Smooth muscle cell of the brain vasculature (primary cell): ENCODE measurements at places on chromosomes 1 and 21.

GRCh38 chr21:39029086-39029755 is 154.0 kb downstream of the PSMG1 start:
- no peak for DNase-seq

DNA sequence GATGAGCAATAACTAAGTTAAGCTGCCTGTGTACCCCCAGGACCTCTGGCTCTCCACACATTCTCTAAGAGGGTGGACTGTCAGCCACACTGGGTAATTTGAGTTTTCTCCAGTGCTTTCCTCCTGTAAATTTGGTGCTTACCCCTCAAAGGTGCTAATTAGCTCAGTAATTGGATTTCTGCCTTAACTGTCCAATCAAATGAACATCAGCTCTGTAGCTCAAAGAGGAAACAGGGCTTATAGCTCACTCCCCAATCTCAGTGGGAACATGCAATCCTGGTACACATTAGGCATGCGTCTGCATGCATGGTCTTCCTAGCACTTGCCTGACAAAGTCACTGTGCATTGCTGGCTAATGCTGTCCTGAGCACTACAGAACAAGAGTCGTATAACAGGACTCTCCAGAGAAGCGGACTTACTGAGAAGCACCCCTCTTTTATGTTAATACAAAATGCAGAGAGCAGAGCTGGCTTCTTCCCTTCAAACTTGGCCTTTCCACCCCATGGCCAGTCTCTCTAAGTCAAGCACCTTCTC is 110.1 kb downstream of the NTPCR start:
- DNase-seq = no peak

- peak; percentile 43 for DNase-seq
Observed at GRCh38 chr1:201042779-201043461, 19.4 kb upstream of the KIF21B start.

DNA sequence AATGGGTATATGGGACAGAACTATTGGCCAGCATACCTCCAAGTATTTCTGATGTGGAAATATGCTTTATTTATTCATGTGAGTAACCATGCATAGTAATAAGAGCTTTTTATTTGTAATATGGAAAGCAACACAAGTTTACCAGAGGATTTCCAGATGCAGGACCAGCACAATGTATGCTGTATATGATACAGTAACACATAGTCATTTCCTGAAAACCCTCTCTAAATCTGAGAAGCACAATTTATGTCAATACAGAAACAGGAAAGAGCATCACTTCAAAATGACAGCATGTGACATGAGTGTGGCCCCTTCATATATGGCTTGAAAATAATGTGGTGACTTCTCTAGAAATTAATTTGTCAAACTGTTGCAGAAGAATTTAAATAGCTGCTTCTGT is 1134.7 kb upstream of the ADGRL2 start:
- DNase-seq = no peak

DNA sequence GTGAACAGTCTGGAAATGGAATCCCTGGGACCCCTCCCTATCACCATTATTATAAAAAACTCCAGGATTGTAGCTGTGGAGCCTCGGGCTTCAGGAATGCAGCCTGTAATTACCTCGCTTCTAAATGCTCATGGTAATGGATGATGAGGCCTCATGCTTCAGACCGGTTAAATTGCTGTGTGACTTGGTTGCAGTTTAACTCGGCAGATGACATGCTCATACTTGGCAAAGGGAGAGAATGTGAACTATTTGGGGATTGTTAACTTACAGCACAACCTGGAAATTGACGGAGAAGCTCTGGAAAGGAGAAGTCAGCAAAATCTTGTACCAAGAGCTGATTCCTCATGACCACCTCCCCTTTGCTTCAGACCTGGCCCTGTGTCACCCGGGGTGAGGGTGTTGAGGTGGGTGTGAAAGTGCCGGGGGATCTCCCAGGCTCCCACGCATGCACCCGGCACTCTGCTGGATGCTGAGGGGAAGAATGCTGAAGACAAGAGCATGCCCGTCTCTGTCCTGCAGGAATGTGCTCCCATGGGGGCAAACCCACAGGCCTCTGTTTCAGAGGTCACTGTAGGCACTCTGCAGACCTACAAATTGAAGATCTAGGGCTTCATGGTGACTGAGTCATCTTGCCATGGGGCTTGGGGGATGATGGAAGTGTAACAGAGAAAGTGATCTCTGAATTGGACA is 364.8 kb downstream of the RPS6KC1 start:
- no peak for DNase-seq

DNA sequence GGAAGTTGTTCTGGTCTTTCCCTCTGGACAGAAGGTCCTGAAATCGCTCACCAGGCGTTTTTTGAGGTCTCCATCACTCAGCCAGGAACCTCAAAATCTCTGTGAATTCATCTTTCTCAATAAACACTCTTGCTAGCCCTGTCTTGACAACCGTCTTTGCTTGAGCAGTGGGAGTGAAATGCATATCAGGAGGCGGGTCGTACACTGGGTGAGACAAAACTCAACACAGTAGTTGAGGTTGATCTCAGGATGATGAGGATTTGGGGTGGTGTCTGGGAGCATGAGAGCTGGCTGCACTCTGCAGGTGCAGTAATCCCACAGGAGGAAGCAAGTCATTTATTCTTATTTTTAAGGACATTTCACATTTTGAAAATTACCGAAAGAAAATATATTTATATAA is 1.9 kb downstream of the GPR25 start:
- DNase-seq = no peak

DNA sequence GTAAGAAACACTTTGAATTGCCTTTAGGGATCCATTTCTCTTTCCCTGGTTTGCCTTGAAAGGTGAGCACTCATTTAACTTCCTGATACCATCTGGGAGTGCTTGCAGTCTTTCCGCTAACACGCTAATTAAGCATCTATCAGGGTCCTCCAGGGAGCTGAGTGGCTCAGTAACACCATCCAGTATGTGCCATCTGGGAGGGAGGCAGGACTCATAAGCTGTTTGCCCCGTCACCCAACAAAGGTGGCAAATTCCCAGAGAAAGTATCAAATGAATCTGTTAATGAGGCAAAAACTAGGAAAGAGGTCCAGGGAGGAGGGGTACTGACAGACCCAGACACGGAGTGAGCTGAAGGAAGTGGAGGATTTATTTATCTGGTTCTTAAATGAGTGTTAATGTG is 430.9 kb downstream of the HLX start:
- DNase-seq = no peak
